ENCODE measurements at places on chromosomes 1 and 21.
A peak's percentile ranks its signal among the peaks of the same experiment; 100 is the strongest.

DNA sequence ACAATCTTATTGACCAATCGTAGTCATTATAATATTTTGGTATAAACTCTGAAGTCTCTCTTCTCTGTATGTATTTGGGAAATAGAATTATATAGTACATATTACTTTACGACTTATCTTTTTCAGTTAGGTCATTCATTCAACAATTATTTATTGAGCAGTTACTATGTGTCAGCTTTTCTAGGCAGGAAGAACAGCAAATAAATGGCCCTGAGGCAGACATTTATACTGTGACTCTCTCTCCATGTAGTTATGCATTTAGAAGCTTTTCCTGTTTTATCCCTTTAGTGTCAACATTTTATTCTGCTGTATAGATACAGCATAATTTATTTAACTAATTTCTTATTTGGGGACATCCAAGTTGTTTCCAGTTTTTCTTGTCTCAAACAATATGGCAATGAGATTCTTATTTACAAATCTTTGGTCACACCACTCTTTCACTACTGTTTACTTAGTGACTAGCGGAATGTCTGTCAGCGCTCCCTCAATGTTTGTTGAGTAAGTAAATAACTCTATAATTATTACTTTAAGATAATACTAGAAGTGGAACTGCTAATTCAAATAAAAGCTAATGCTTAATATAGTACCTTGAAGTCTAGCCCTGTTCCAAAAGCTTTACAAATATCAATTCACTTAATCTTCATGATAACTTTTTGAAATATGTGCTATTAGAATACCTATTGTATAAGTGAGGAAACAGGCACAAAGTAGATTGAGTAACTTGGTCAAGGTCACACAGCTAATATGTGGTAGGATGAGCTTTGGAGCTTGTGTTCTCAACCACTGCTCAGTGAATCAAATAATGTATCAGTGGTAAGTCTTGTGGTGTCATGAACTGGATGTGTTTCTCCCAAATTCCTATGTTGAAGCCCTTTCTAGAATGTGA lies 465.6 kb downstream of the SIPA1L2 start:
- no peak for DNase-seq

- DNase-seq = no peak
Measured at GRCh38 chr1:37484325-37485051, 10.1 kb downstream of the ZC3H12A start.

- no peak for DNase-seq
Measured at GRCh38 chr1:245749053-245749452, 594.3 kb downstream of the KIF26B start.

DNA sequence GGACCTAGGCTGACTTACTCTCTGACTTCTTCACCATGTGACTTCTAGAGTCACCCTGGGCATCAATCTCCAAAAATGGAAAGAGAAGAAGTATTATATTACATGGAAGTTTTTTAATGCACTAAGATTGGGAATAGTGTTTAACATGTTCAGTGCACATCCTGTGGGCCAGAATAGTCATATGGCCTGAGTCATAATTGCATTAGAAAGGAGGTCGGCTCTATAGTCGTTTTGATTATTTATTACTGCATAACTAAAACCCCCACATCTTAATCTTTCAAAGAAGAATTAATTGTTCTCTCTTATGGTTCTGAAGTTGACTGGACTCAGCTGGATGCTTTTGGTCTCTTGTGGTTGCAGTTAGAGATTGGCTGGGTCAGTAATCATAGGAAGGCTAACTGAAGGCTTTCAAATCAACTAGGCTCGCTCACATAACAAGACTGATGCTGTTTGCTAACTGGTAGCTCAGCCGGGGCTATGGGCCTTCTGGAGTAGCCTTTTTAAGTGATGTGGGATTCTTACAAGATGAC lies 810.6 kb upstream of the ADGRL4 start:
- DNase-seq = no peak

DNA sequence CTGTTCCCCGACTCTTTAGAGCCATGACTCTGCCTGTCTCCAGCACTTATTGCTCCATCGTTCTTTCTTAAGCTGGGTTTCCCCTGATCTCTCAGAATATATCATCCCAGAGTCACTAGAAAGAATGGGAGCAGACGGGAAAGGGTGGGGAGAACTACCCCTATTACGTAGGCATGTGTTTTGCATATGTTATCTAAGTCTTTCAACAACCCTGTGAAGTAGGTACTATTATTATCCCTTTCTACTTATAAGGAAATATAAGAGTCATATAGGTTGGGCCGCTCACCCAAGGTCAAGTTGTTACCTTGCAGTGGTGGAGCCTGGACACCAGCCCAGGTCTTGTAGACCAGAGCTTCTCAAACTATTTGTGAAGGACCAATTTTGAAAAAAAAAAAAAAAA lies 38.7 kb downstream of the ELF3 start:
- DNase-seq = no peak

DNA sequence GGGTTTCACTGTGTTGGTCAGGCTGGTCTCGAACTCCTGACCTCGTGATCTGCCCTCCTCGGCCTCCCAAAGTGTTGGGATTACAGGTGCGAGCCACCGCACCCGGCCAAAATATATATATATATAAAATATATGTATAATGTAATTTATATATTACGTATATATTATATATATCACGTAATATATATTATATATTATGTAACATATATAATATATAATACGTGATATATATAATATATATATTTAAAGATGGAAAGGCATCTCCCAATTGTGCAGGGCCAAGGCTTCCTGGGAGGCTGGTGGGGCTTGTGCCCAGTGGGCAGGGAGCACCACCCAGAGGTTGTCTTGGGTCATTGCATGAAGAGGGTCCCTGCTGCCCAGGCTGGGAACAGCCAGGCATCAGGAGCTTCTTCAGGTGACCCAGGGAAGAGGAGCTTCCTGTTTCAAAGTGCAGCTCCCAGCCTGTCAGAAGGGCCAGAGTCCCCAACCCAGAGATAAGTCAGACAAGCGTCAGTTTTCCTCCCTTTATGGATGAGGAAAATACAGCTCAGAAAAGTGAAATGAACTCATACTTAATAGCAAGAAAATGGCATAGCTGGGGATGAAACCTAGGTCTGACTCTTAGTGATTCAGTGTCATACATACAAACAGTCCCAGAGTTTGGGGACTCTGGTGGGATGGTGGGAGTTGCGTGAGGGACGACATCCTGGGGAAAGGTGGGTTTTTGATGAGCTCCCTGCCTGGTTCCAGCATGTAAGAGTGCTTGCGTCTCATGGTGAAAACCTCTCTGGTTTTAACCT lies 12.0 kb downstream of the UBE2Q1 start:
- peak; percentile 46 for DNase-seq

GRCh38 chr1:93744299-93744988 lies 62.8 kb upstream of the BCAR3 start:
- no peak for DNase-seq

DNA sequence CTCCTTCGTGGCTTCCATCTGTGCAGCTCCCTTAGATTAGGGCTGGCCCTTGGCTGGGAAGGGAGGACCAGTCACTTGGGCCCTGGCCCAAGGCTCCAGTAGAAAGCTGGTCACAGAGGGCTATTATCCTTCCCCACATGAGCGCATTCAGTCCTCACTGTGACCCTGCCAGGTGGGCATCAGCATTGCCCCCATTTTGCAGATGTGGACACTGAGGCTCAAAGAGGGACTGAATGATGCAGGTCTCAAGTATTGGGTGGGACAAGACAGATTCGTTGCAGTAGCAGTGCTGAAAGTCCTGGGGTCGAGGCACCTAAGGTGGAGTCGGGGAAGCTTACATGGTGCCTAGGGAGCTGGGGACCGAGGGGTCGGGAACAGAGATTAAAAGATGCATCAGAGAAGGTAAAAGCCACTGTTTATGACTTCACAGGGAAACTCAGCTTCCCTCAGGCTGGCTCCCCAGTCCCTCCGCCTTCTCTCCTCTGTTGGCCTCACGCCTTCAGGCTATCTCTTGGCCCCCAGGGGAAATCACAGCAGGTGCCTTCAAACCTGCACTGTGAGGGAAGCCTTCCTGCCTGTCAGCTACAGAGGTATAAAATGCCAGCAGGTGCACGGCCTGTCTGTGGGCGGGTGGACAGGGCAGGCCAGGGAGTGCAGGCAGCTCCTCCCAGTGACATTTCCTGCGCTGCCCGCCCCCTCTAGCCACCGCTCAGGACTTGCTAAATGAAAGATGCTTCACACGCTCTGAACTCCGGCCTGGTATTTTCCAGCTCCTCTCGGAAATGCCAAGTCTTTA lies 178.4 kb downstream of the GRIK3 start:
- no peak for DNase-seq

DNA sequence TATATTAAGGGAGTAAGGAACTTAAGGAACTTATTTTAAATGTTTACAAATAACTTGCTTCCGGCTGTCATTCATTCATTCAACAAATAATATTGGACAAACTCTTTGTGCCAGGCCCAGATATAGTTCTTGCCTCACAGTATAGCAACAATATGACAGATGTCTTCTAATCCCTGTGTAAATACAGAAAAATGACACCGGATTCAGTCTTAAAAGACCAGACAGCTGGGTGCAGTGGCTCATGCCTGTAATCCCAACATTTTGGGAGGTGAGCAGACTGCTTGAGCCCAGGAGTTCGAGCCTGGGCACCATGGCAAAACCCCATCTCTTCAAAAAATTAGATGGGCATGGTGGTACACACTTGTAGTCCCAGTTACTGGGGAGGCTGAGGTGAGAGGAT lies 23.7 kb downstream of the EIF2B3 start:
- no peak for DNase-seq

DNA sequence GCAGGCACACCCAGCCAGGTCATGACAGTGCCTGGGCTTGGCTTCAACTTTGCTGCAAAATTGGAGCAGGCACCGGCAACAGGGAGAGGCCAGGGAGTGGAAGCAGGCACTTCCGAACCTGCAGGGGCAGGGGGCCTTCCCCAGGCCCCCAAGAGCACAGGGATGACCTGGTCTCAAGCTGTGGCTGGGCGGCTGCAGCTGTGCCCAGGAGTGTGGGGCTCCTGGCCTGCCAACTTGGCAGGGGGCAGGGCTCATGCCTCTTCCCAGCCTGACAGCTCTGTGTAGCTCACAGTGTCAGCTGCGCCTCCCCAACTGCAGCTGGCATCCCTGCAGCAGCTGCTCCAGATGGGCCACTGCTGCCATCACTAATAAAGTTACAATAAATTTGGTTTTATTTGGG lies 51.5 kb upstream of the SCYL3 start:
- DNase-seq = no peak

- DNase-seq = no peak
Measured at GRCh38 chr1:108357802-108358201, 92.3 kb upstream of the NBPF6 start.

- DNase-seq = no peak
Measured at GRCh38 chr1:216390956-216391355, 32.3 kb downstream of the USH2A start.

DNA sequence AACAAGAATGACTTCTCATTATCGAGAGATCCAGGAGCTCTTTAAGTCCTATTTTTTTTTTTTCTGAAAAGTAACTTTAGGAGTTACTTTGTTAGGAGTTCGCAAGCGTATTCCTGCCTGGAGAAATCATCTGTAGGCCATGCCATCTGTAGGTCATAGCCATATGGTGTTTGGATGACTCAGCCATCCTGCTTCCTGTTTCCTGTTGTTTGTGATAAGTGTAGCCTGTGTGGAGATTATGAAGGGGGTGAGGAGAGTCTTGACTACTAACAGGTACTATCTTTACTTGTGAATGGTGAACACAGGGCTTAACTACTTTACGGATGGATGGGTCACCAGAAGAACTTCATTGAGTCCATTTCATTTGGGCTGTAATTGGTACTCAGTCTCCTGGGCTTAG lies 327.2 kb downstream of the PTPRU start:
- no peak for DNase-seq

Data from CD4-positive, alpha-beta T cell treated with Interleukin-15 for 4 hours (primary cell).